ENCODE measurements at places on chromosomes 2 and 18.
A peak's percentile ranks its signal among the peaks of the same experiment; 100 is the strongest.

DNA sequence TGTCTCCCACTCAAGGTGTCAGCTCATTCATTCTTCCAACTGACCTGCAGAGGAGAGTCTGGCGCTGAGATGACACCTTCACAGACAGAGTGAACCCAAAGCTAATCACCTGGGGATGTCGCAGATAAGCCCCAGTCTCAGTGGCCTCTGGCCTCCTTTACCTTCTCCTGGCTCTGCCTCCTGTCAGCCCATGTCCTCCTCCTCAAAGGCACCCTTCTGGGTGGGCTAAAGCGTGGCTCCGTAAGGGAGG, 194.1 kb downstream of the MIB1 start:
- no peak for DNase-seq

DNA sequence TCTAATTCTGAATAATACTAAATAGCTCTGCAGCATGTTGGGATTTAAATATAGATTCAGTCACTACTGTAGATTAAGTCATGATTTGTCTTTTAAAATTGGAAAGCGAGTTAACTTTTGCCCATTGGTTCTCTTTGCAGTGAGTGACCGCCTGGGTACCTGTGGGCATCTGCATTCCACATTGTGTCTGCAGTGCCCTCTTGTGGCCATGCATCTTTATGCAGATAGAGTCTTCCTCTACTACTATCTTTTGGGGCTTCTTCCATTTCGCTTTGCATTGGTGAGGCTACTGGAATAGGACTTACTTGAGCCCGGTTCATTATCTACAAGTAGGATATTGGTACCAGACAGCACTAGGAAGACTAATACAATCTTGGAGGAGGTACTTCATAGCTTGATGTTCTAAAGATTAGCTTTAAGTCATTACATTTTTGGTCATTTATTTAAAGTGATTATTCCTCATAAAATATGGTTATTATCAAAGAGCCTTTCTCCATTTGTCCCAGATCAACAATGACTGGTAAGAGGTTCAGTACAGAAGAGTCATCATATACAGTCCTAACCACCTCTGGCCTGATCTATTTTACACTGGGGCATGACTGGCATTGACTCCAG, 203.0 kb downstream of the SOCS6 start:
- DNase-seq, result peak; percentile 11

DNA sequence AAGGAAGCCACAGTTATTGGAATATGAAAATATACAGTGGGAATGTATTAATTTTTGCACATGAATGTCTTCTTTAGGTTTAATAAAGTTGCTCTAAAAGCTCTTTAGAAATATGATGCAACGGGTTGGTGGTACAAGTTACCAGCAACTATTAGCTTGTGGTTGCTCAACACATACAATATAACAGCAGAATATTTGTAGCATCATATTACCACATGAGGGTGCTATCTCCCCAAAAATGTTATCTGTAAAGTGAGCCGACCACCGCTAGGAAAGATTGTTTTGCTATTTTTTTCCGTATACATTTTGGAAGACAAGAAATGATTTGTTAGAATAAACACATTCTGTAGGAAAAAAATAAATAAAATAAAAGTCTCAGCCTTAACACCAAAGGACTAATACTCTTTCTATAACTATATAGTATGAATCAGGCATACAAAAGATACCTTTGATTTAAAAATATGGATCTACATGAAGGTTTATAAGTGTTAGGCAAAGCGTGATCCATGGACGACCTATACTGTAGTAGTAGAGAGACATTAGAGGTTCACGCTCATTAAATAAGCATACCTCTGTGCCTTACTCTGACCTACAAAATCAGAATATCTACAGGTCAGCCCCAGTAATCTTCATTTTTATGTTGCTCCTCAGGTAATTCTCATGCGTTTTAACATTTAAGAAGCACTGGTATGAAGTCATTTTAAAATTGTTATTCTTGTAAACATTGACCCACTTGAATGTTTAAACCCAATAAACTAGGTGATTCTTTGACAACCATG, 1110.6 kb upstream of the ACVR2A start:
- DNase-seq, result peak; percentile 33

DNA sequence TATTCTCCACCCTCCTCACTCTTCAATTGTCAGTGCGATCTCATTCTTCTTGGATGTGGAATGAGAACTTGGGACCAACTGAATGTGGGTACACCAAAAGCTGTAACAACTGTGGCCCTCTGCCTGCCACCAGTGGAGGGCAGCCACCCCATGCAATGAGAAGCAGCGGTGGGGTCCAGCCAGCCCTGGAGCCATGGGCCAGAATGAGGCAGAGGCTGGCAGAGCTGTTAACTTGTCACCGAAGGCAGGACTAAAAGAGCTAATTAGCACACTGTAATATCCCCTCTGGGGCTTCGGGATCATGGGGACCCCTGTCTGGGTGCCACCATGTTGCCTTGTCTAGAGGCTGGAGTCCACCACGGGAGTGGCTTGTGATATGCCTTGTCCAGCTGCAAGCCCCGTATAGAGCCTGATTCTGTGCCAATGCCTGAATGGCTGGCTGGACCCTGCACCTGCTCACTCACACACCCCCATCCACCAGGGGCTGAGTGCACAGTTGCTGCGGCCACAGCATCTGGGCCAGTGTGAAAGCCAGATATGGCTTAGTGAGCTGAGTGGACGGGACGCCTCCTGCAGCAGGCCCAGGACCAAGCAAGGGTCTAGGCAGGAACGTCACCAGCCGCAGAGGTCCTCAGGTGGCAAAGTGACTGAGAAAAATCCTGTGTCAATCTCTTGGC, 680.5 kb downstream of the DSC3 start:
- DNase-seq, result no peak

DNA sequence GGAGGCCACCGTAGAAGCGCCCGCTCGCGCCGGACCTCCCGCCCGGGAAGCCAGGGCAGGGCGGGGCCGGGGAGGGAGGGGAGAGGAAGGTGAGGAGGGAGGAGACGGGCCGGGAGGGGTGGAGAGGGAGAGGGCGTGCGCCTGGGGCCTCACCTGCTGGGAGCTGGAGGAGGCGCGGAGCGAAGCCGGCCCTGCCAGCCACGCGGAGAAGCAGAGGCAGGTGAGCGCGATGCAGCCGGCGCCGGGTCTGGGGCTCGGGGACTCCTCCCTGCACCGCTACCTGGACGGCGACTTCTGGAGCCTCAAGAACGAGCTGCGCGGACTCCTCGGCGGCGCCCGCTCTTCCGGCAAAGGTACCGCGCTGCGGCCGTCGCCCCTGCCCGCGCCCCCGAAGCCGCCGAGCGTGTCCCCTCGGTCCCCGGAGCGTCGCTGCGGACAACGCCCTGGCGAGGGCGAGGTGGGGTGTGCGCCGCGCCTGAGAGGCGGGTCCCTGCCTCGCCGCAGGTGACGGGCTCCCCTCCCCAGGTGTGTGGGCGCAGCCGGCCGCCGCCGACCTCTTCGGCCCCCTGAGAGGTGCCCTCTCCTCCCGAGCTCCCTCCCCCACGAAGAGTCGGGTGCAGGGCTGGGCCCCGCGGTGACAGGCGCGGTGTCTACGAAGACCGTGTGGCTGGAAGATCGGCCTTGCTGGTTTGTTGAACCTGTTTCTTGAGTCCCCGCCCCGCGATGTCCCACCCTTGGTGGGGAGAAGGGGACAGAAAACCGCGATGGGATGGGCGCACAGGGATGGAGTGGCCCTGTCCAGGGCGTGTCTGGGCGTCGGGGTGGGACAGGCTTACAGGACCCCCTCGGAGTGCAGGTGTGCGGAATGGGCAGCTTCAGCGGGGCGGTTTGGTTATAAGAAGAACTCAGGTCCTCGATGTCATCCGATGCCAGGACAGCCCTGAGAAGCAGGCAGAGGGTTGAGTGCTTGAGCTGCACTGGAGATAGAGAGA, at the start of gene ACOXL:
ACOXL (plus strand) TSS at position 152 of the 992 bp plus-strand sequence. CDS start 35,817 bp downstream, outside the sequence.
- no peak for DNase-seq

GRCh38 chr18:60053747-60054304, 154.0 kb downstream of the PMAIP1 start:
- DNase-seq, result peak; percentile 94

- peak; percentile 67 for DNase-seq
Observed at GRCh38 chr2:222707689-222708273, 36.3 kb downstream of the MOGAT1 start.

GRCh38 chr2:222608081-222608480, 47.8 kb downstream of the FARSB start:
- DNase-seq, result no peak

- DNase-seq, result no peak
Observed at GRCh38 chr2:37868866-37869265, 56.2 kb upstream of the RMDN2 start.

- DNase-seq, result no peak
Observed at GRCh38 chr18:52007105-52007504, 332.9 kb upstream of the DCC start.

DNA sequence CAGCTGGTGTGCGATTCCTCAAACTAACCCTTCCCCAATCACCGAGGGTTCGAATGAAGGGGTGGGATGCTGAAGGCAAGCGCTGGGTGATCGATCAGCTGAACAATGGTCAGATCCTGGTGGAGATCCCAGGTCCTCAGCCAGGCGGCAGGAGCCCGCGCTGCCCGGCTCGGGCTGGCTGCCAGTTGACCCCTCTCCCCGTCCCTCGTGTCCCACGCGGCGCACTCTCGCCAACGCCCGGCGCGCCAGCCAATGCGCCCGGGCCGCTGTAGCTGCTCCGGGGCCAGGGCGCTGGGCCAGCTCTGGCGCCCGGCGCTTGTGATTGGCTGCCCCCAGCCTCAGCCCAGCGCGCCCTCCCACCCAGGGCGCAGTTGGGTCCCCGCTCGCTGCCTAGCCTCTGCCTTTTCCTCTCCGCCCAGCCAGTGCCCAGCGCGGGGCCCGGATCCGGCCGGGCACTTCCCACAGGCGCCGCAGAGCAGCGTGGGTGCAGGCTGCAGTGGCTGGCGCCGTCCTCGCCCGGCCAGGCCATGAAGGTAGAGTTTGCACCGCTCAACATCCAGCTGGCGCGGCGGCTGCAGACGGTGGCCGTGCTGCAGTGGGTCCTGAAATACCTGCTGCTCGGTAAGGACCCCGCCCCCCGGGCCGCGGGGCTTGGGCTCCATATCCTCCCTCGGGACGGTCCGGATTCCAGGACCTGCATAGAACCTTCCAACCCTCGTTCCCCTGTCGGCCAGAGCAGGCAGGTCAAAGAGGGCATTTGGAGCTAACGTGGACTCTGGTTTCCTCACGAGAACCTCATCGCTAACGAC, at the start of gene MOGAT1:
MOGAT1 (plus strand) TSS at position 400 of the 809 bp plus-strand sequence; CDS start at position 528, 128 bp downstream.
- DNase-seq, result no peak

DNA sequence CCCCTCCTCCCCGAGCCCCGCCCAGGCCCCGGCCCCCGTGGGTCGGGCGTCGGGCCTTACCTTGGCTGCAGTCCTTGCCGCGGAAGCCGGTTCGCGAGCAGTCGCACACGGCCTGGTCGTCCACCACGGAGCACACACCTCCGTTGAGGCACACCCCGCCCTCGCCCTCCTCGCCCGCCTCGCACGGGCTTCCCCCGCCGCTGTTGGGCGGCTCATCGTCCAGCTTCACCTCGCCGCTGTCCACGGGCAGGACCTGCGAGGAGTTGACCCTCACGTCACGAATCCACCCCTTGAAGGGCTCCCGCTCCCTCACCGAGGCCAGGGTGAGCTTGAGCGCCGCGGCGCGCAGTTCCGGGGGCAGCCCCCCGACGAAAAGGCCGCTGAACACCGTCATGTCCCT, 4.5 kb downstream of the NRXN1 start:
- DNase-seq, result no peak

- DNase-seq, result no peak
Observed at GRCh38 chr2:2892892-2893291, 484.7 kb downstream of the EIPR1 start.

Data from HS-5 (cell line).